ENCODE measurements at places on chromosomes 5 and 9.

- DNase-seq: no peak
Measured at GRCh38 chr9:127020036-127020801, 102.2 kb downstream of the ANGPTL2 start.

- DNase-seq: no peak
Measured at GRCh38 chr5:164498438-164498837, 993.0 kb downstream of the MAT2B start.

DNA sequence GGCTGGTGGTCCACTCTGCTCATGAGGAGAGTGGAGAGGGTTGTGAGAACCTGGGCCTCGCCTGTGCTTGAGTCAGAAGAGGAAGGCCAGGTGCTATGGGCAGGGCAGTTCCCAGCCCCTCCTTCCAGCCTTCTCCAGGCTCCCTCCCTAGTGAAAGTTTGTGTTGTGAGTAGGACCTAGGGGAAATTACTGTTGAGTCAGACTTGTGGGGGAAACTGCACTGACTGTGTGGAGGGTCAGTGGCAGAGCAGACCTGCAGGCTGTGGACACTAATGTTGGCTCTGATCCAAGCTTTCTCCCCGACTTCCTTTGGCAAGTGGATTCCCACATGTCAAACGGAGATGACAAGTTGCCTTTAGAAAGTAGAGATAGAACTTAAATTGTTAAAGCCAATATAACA is 102.6 kb downstream of the ARHGAP26 start:
- DNase-seq: no peak

- no peak for DNase-seq
Measured at GRCh38 chr5:139584137-139584536, 23.0 kb downstream of the UBE2D2 start.

DNA sequence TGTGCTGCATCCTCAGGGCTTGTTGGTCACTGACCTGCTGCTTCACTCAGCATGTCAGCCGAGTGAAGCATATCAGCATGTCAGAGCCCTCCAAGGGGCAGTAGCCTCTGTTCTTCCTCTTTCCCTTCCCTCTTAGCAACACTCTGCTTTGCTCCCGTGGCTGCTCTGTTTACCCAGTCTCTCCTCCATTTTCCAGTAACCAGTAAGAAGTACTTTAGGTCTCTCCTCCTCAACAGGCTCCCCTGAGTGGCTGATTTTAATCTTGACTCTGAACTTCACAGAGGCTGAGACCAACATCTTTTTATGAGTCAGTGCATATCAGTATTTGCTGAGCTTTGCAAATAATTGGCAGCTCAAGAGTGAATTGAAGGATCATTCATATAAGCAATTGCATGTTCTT is 18.6 kb upstream of the ADRB2 start:
- DNase-seq: no peak

GRCh38 chr9:101625876-101626275 is 31.1 kb upstream of the PPP3R2 start:
- no peak for DNase-seq

DNA sequence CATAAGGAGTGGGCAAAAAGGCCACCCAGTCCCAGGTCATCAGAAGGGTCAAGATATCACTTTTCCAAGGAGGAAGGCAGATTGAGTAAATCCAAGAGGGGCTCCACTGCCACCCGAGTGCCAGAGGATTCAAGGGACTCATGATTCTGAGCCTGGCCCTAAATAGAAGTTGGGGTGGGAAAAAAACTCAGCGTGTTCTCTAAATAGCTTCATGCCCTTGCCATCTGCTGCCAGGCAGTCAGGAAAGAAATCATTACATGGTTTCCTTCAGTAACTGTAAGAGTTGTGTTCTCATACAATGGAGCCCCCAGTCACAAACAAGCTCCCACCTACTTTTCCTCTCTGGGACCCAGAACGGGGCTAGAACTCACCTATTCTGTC is 37.2 kb downstream of the SAR1B start:
- no peak for DNase-seq

DNA sequence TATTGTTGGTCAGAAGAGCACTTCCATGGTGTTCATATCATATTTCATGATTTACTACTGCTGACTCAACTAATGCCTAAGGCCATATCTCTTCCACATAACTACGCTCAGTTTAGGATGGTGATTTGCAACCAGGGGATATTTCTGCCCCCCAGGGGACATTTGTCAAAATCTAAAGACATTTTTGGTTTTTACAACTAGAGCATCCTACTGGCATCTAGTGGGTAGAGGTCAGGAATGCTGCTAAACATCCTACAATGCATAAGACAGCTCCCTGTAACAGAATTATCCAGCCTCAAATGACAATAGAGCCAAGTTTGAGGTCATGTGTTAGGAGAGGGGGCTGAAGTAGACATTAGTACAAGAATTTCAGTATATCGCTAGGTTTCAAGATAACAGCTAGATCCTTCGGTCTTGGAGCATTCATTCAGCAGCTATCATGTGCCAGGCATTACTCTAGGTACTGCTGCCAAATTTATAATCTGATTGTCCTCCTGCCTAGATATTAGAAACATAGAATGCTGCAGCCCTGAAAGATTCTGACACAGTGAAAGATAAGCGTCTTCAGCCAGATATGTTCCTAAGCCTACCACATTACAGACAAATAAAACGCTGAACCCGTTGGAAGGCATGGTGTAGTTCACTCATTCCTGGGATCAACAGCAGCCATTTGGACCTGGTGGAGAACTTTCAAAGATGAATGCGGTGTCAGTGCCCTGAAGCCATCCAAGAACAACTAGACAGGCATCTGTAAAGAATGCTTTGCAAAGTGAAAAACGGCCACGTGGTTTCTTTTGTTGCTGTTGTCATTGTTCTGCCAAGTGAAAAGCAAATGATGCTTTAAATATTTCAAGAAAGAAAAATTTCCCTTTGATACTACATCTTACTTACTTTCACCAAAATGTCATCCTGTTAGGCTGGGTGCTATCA is 55.5 kb upstream of the FST start:
- DNase-seq: no peak
